ENCODE measurements at places on chromosomes 2 and 18.

DNA sequence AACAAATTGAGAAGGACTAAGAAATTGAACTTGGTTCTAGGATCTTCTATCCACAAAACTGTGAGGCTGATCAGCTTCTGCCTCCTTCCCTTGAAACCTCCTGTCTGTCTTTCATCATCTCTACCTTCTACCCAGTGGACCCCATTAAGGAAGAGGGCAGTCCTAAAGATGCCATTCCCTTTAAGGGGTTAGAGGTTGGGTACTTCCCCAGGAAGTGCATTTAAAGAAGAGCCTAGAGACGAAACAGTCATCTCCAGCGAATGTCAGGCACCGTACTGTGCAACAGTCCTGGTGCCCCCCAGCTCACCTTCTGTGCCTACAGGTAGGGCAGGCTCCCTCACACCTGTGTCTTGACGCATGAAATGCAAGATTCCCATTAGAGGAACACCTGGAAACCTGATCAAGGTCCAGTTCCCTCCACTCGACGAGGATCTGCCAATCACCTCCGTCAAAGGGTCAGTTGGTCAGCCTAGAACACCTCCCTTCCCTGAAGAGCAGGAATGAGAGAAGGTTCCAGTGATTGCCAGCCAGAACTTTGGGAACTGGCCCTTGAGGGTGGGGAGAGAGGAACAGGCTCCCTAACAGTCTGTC, 20.9 kb downstream of the LOXHD1 start:
- no peak for DNase-seq

DNA sequence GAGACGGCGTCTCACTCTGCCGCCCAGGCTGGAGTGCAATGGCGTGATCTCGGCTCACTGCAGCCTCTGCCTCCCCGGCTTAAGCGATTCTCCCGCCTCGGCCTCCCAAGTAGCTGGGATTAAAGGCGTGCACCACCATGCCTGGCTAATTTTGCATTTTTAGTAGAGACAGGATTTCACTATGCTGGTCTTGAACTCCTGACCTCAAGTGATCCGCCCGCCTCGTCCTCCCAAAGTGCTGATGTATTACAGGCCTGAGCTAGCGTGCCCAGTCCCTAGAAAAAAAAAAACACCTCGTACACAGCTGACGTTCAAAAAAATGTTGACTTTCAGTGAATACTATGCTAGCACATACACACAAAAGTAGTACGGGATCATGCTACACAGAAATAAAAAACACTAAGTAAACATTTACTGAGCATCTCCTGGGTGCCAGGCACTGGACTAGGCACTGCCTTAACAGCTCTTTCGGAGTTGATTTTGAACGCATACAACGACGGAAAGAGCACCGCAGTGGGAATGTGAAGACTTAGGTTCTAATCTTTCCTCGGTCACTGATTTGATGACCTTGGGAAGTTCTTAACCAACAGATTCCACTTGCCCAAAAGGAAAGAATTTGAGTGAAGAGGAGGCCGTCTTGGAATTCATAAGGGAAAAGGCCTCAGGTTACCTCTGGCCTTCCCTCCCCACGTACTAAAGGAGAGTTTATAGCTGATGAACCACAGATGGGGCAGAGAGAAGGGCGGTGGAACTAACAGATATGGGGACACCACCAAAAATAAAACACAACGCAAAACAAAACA, 1.1 kb downstream of the DNAJC27 start:
- DNase-seq, result no peak

DNA sequence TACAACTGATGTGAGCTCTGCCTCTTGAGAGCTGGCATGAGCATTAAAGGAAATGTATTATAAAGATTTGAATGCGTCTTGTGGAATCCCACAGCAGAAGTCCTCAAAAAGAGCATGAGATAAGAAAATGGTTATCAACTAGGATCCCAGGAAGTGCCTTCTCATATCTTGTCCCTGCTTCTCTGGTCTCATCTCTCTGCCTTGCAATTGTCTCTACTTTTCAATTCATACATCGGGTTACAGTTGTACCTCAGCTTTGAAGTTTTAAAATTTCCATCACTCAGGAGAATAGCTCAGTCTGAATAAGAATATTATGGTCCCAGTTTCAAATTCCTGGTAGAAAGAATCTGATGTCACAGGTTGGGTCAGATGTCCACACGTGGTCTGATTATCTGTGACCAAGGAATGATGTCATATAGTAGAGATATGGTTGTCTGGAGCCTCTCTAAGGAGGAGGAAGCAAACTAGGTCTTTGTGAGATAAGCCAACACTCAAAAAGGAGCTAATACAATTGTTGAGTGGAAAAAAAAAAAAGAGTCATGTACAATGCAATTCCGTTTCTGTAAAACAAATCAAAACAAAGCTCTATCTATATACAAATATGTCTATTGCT, 21.7 kb upstream of the CCDC88A start:
- no peak for DNase-seq

GRCh38 chr2:221570321-221570935, 1.7 kb downstream of the EPHA4 start:
- peak; percentile 66 for DNase-seq

- no peak for DNase-seq
These were observed 10.2 kb downstream of the BOK start for GRCh38 chr2:241568726-241569125.

DNA sequence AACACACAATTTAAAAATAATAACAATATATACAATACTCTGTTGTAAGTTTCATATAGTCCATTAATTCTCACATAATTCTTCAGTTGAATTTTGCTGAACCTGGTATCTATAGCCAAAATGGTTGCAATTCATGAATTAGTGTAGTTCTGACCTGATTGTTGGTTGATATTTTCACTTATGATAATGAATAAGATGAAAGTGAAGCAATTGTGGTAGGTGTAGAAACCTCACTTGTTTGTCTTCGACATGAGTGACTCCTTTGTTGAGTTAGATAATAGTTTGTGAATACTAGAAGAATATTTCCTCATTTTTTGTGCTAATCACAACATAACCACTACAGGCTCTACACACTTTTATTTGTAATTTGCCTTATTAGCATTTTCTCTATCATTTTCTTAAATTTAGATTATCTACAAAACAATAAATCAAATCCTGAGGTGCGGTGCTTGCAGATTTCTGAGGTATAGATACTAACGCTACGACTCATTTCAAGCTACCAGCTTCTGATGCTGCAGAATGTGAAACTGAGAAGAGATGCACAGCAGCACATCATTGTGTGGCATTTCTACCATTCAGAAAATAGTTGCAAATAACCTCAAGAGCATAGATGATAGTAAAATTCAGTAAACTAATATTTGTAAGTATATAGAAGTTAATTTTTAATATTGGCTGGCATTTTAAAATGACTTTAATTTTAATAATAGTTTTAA, 117.9 kb downstream of the KCNH7 start:
- DNase-seq, result no peak

- peak; percentile 81 for DNase-seq
These were observed 89.2 kb downstream of the SH3RF3 start for GRCh38 chr2:109218087-109218791.

- no peak for DNase-seq
These were observed 498 bp downstream of the TGOLN2 start for GRCh38 chr2:85327160-85327821.

DNA sequence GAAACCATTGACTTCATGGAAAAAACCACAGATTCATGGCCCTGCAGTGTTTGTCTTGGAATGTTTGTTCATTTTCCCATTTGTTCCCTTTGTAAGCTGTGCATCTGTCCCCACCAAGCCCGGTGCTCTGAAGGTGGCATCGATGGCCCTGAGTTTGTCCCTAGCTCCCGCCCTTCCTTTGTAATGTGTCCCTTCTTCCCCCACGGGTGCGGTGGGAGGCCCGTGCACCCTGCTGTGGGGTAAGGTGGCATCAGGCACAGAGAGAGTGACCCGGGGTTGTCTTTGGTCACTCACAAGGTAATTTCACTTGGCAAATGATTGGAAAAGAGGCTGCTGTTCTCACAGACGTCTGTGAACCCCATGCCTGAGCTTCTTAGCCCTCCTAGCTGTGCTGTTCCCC, 28.7 kb downstream of the KLHL29 start:
- no peak for DNase-seq

GRCh38 chr2:120736624-120737339, 1.1 kb downstream of the GLI2 start:
- peak; percentile 29 for DNase-seq

DNA sequence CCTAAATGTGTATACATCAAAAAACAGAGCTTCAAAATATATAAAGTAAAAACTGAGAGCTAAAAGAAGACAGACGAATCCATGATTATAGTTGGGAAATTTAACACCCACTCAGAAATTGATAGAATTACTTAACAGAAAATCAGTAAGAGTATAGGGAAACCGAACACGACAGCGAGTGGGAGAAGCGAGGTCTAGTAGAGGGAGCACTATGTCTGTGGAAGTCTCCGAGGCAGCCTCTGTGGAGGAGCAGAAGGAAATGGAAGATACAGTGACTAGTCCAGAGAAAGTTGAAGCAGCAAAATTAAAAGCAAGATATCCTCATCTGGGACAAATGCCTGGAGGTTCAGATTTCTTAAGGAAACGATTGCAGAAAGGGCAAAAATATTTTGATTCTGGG, 38.8 kb downstream of the NMS start:
- DNase-seq, result no peak

DNA sequence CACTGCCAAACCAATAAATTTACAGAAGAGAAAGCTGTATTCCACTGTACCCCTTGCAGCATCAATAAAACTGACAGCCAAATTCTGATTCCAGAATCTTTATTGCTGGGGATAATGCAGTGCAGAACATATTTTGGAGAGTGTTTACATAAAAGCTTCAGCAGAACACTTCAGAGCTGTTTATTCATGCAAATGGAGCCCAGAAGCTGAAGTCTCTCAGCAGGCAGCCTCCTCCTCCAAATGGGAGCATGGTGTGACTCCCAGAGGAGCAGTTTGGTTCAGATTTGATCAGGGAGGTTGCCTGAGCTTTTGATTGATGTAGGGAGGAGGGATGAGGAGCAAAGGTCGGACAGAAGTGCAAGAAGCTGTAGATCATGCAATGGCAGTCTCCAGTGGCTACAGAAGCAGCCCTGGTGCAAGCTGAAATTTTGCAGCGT, 22.4 kb downstream of the LHCGR start:
- DNase-seq, result no peak

GRCh38 chr18:21454725-21455124, 145.8 kb downstream of the ESCO1 start:
- DNase-seq, result no peak

- no peak for DNase-seq
These were observed 13.5 kb downstream of the TRIB2 start for GRCh38 chr2:12730265-12730664.

GRCh38 chr18:21134895-21135294, 23.3 kb upstream of the ROCK1 start:
- DNase-seq, result no peak

GRCh38 chr2:241135737-241136136, 13.5 kb downstream of the PASK start:
- no peak for DNase-seq

GRCh38 chr2:121038891-121039616, 245.9 kb downstream of the TFCP2L1 start:
- DNase-seq, result peak; percentile 86

DNA sequence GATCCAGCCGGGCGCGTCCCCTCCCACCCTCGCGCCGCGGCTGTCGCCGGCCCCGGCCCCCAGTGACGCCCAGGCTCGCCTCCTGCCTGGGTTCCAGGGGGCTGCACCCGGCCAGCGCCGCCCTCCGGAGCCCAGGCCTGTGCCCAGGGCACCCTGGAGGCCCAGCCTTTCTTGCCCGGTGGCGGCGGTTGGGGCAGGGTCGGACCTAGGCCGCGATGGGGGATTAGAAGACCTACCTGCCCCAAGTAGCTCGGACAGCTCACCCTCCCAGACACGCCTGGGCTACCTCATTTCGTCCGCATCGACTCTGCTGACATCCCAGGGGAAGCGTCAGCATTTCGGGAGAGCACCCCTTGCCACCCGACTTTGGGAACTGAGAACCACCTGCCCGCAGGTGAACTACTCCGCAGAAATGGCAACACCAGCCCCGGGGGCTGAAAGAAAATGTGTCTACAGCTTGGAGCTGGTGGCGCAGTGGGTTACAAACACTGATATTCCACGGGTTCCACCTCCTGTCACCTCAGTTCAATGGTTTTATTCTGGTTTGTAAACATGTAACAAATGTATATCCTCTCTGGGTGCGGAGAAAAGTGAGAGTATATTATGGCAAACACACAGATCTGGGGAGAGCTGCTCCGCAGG, 834 bp upstream of the ARL4C start:
- no peak for DNase-seq

DNA sequence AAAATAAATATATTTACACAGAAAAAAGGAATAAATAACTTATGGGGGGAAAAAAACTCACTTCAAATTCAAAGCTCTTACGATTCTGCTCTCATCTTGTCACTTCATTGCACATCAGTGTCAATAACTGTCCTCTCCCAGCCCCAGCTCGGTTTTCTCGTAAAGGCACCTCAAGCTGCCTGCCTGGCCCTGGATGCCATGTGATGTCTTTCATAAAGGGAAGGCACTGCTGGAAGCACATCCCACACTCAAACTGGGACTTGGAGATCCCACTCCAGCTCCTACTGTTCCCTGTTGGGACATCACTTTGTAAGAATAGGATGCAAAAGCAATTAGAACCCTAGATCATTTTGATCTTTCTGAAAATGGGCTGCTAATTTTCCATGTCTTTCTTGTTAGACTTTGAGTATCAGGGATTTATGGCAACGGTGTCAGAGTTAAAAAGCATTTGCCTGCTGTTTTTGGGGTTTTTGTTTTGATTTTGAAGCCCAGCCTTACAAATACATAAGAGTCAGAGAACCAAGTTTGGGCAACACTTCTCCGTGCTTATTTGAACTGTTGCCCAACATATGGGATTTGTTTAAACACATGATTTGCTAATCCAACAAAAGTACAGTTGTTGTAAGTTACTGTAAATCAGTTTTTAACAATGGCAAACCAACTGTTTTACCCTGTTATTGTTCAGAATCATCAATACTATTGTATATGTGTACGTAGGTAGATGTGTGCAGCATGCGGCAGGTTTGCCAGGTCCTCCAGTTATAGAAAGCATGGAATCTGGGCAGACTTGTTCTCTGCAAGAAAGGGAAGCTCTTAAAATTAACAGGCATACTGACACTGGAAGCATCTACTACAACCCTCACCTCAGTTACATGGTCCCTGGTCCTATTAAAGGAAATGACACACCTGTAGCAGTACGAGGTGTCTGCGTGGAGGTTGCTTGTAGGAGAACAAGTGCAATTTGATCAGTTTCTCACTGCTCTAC, 20.6 kb downstream of the SERTAD2 start:
- no peak for DNase-seq

DNA sequence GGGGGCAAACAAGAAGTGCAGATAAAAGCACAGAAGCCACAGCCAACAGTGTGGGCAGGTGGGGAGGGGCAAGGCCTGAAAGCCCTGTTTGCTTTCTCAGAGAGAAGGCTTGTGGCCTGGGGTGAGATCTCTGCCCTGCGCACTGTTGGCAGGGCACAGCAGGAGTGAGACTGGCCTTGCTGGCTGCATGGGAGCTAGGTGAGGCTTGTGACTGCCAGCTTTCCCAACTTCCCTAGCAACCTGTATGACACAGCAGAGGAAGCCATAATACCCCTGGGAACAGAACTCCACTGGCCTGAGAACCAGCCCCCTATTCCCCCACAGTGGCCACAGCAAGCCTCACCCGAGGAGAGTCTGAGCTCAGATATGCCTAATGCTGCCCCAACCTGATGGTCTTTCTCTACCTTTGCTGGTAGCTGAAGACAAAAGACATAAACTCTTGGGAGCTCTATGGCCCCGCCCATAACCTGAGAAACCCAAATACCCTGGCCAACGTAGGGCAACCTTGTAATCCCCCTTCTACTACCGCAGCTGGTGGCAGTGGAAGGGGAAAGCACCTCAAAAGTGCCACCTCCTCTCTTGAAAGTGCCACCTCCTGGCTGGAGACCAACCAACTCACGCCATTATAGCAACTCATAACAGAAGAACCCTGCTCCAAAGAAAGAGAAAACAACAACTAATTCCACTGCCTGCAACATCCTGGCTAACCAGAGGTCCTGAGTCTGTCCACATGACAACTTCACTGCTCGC, 44.4 kb downstream of the LCT start:
- no peak for DNase-seq

Data from NCI-H1694 treated with DMSO at 0.1 percent for 48 hours (cell line).